Activated T-cell treated with anti-CD3 and anti-CD28 coated beads, Interleukin-2, amount 50 U/mL, for 72 hours (primary cell): ENCODE measurements at places on chromosomes 11 and 22. TPM values are rescaled to one million over a fixed set of nuclear protein-coding genes. Genes with fewer than 3 reads are reported as not detected.

The NRIP3 gene
- 3.1 TPM for total RNA-seq

The MAJIN gene
- total RNA-seq = 2.7 TPM

The DNAJB7 gene
- not detected for total RNA-seq

The OTOG gene
- not detected for total RNA-seq

The TMEM225 gene
- not detected for total RNA-seq

The PYGM gene
- total RNA-seq = 4.0 TPM

The KLHL35 gene
- 0.93 TPM for total RNA-seq

The ZPR1 gene
- total RNA-seq = 106 TPM

GRCh38 chr11:127592371-127592770 is 591.8 kb upstream of the KIRREL3 start:
- H3K36me3 ChIP-seq = no peaks in the 10 kb centered on the region
- H3K27me3 ChIP-seq = no peaks in the 10 kb centered on the region
- no peaks in the 10 kb centered on the region for H3K4me1 ChIP-seq
- H3K27ac ChIP-seq = no peak overlapping the region
- H3K4me3 ChIP-seq = no peak overlapping the region

- peaks cover 37% of the 10 kb centered on the region for H3K4me1 ChIP-seq
- no peak overlapping the region for H3K27ac ChIP-seq
- DNase-seq = peak; percentile 61
Measured at GRCh38 chr22:46071451-46072109, 78.7 kb upstream of the PPARA start.

- H3K27ac ChIP-seq = no peak overlapping the region
- DNase-seq = no peak
- H3K4me1 ChIP-seq = no peaks in the 10 kb centered on the region
- no peaks in the 10 kb centered on the region for H3K36me3 ChIP-seq
- H3K27me3 ChIP-seq = no peaks in the 10 kb centered on the region
Measured at GRCh38 chr22:29125844-29126243, 53.0 kb downstream of the KREMEN1 start.

DNA sequence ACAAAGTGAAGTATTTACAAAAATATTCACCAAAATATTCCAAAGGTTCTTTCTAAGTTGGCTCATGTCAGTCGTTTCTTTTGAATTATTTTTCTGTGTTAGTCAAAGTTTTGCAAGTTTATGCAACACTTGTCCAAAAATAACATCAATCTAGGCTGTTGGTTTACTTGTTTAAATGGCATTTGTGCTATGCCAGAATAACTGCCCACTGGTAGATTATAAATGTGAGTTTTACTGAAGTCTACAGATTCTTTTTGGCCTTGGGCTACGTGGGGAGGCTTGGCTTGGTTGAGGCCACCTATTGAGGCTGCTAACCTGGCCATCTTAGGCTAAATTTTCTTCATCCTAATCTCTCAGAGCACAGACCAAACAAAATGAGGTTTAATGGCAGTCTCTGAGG is 1091.9 kb upstream of the RAG2 start:
- H3K36me3 ChIP-seq = peaks cover 2% of the 10 kb centered on the region
- DNase-seq = no peak
- H3K4me1 ChIP-seq = no peaks in the 10 kb centered on the region
- H3K27ac ChIP-seq = no peak overlapping the region
- H3K27me3 ChIP-seq = no peaks in the 10 kb centered on the region

GRCh38 chr22:35197071-35197470 is 60.2 kb upstream of the HMGXB4 start:
- H3K4me1 ChIP-seq = no peaks in the 10 kb centered on the region
- no peak overlapping the region for H3K27ac ChIP-seq

DNA sequence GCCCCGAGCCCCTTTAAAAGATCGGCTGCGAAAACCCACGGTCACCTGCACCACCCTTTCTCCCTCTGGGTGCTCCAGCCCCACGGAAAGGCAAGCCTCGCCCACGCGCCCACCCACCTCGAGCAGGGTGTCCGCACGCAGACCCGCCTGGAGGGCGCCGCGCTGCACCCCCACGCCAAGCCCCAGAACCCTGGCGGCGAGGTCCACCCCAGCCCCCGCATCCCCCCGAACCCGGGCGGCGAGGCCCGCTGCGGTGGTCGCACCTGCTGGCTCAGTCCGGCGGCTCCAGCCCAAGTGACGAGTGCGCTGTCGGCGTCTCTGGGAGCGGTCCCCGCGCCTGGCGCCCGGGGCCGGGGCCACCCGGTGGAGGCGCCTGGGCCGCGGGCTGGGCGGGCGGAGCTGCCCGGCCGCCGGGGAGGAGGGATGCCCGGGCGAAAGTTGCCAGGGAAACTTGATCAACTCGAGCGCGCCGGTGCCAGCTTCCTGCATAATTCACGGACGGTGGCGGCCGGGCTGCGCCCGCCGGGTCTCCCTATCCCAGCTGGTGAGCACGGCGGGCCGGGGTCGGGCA is 1.1 kb downstream of the SHANK2 start:
- H3K4me3 ChIP-seq = peak overlapping the region; percentile 59
- H3K36me3 ChIP-seq = no peaks in the 10 kb centered on the region
- DNase-seq = no peak
- no peaks in the 10 kb centered on the region for H3K4me1 ChIP-seq
- no peak overlapping the region for H3K27ac ChIP-seq

DNA sequence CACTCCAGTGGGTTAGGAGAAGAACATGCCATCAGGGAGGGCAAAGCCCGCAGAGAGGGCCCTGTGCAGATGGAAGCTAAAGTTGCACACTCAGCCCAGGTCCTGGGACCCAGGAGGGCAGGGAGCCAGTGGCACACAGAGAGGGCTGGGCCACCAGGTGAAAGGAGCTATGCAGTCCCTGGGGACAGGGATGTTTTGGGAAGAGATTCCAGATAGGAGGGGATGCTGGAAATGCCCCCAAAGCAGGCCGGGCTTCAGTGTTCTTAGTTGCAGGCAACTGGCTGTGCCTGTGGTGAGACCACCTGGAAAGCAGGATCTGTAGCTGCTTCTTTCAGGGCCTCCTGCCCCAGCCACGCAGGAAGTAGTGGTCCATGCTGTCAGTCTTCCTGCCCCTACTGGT is 19.6 kb downstream of the ANKK1 start:
- peaks cover 11% of the 10 kb centered on the region for H3K27me3 ChIP-seq
- no peaks in the 10 kb centered on the region for H3K36me3 ChIP-seq

DNA sequence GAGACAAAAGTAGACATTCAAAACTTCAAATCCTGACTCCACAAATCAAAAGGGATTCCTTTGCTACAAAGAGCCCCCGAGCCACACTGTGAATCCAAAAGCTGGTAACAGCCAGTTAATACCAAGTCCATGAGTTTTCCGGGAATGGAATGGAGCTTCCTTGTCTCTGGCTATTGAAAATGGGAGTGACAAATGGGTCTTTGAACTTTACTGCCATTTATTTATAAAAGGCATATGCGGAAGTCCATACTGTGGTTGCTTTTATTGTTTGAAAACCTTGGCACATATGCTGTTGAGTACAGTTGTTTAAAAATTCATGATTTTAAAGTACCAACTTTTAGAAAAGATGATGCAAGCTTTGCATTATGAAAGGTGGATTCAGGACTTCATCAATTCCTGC is 206.2 kb upstream of the NARS2 start:
- H3K4me3 ChIP-seq = no peak overlapping the region
- H3K27me3 ChIP-seq = peaks cover 14% of the 10 kb centered on the region
- no peaks in the 10 kb centered on the region for H3K4me1 ChIP-seq
- H3K36me3 ChIP-seq = no peaks in the 10 kb centered on the region

- DNase-seq = no peak
- peaks cover 9% of the 10 kb centered on the region for H3K27me3 ChIP-seq
- no peaks in the 10 kb centered on the region for H3K36me3 ChIP-seq
- peaks cover 7% of the 10 kb centered on the region for H3K4me1 ChIP-seq
Measured at GRCh38 chr11:122099374-122100036, 16.5 kb downstream of the BLID start.

DNA sequence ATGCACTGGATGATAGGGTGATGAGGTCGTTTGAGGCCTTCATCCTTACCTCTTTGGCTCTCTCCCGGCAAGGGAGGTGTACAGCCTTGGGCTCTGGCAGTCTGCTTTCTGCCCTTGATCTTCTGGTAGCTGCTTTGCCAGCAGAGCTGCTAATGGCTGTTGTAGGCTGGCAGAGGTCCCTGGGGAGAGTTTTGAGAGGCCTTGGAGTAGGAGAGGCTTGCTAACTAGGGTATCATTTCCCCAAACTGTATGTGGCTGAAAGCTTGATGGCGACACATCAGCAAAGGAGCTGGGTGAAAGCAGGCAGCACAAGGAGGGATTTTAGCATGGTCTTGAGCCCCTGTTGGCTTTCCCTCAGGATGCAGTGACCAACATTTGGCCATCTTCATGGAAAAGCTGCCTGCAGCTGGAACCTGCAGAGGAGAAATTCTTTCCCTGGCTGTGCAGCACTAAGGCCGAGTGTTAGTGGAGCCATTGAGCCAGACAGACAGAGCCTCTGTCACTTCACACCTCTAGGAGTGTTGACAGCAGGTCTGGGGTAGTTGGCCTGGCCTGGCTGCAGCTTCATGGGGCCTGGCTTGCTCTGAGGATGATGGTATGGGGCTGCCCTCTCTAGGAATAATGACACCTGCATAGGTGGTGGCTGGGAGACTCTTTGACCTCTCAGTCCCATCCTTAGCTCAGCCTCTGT is 3.5 kb upstream of the AMPD3 start:
- peaks cover 76% of the 10 kb centered on the region for H3K4me1 ChIP-seq
- no peaks in the 10 kb centered on the region for H3K27me3 ChIP-seq
- H3K4me3 ChIP-seq = peak overlapping the region; percentile 88
- peak overlapping the region; percentile 90 for H3K27ac ChIP-seq

GRCh38 chr22:42376711-42377554 is 55.3 kb downstream of the NFAM1 start:
- no peak for DNase-seq
- no peak overlapping the region for H3K27ac ChIP-seq
- H3K4me3 ChIP-seq = no peak overlapping the region
- no peaks in the 10 kb centered on the region for H3K4me1 ChIP-seq

- H3K27me3 ChIP-seq = no peaks in the 10 kb centered on the region
- H3K36me3 ChIP-seq = no peaks in the 10 kb centered on the region
- DNase-seq = no peak
- H3K4me1 ChIP-seq = peaks cover 24% of the 10 kb centered on the region
- no peak overlapping the region for H3K27ac ChIP-seq
- no peak overlapping the region for H3K4me3 ChIP-seq
Measured at GRCh38 chr11:76596652-76597051, 73.9 kb downstream of the LRRC32 start.

GRCh38 chr22:38414009-38414395 is 41.0 kb downstream of the KCNJ4 start:
- H3K36me3 ChIP-seq = no peaks in the 10 kb centered on the region
- H3K27me3 ChIP-seq = no peaks in the 10 kb centered on the region
- peaks cover 4% of the 10 kb centered on the region for H3K4me1 ChIP-seq
- H3K4me3 ChIP-seq = no peak overlapping the region

GRCh38 chr22:20210473-20211059 is 57.6 kb downstream of the RTN4R start:
- H3K4me3 ChIP-seq = no peak overlapping the region
- H3K27ac ChIP-seq = no peak overlapping the region
- peaks cover 21% of the 10 kb centered on the region for H3K4me1 ChIP-seq

DNA sequence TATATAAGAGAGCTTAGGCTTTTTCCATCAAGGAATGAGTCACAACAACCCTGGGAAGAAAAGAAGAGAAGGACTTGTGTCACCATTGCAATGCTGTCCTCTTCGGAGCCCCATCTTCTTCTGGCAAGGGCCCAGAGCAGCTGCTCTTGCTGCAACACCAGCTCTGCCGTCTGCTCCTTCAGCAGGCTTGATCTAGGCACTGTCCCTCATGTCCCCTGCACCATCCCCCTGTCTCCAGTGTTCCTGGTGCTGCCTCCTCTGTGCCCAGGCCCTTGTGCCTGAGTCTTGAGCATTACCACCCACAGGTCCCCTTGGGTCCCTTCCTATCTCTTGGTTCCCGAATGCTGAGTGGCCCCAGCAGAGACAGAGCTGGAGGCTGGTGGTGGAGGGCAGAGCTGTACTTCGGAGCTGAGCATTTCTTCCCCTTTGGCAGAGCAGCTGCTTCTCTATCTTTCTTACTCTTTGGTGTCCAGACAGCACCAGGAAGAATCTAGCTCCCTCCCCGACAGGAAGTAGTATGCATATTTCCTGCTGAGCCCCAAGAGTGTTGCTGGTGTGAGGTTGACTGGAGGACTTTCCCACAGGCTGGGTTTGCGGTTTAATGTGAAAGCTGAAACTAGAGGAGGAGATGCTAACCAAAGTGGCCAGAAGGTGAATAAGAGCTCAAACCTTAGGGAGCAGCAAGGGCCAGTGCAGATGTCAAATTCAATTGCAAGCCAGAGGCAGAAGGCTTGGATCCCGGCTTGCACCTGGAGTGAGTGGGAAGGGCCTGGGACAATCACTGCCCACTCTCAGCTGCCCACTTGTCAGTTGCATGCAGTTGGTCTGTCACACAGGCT is 27.8 kb downstream of the WEE1 start:
- H3K4me3 ChIP-seq = peak overlapping the region; percentile 75
- H3K4me1 ChIP-seq = peaks cover 37% of the 10 kb centered on the region
- no peaks in the 10 kb centered on the region for H3K36me3 ChIP-seq
- H3K27ac ChIP-seq = peak overlapping the region; percentile 66

GRCh38 chr11:60761436-60762190 is 4.9 kb downstream of the MS4A15 start:
- DNase-seq = no peak
- H3K27ac ChIP-seq = no peak overlapping the region
- H3K27me3 ChIP-seq = peaks cover 36% of the 10 kb centered on the region
- no peak overlapping the region for H3K4me3 ChIP-seq
- no peaks in the 10 kb centered on the region for H3K36me3 ChIP-seq

DNA sequence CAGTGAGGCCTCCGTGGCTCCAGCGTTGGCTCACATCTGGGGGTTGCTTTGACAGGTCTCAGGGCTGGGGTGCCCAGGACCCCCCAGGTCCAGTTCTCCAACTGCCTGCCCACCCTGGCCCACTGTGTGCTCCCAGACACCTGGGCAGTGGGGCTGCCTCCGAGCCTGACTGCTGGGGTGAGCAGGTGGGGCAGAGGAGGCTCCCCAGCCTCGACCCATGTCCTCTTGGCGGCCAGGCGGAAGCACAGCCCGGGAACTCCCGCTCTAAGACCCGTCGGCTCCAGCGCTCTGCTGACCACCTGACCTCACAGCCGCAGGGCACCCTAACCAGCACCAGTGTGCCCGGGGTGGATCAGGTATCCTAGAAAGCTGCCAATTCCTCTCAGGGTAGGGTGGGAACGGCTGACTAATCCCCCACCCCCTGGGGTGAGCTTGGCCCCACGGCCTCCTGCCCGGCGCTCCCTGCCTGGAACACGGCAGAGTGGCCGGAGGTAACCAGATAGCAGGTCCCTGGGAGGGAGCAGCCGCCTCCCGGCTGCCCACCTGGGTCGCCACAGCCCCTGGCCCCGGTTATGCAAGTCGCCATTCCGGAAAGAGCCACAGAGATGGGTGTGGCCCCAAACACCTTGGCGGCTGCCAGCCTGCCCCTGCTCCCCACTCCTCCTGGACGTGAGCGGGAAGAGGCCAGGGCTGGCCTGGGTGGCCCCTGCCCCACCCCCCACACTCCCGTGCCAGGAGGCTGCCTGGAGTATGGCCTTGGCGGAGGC is 19.2 kb upstream of the MUC5B start:
- DNase-seq = peak; percentile 0
- H3K36me3 ChIP-seq = no peaks in the 10 kb centered on the region
- H3K4me1 ChIP-seq = no peaks in the 10 kb centered on the region
- H3K4me3 ChIP-seq = no peak overlapping the region
- H3K27ac ChIP-seq = no peak overlapping the region
